ENCODE measurements at places on chromosomes 11 and 22. TPM values are rescaled to one million over a fixed set of nuclear protein-coding genes. Genes with fewer than 3 reads are reported as not detected.

The HINFP gene
- total RNA-seq: 27.2 TPM

The GRIA4 gene
- total RNA-seq: not detected

GRCh38 chr11:131750152-131750551 is 379.7 kb downstream of the NTM start:
- no peaks in the 10 kb centered on the region for H3K4me1 ChIP-seq
- no peak overlapping the region for H3K27ac ChIP-seq
- no peak for DNase-seq
- H3K36me3 ChIP-seq: no peaks in the 10 kb centered on the region
- H3K4me3 ChIP-seq: no peak overlapping the region
- H3K27me3 ChIP-seq: peaks cover 10% of the 10 kb centered on the region

The LRRC56 gene
- 0.98 TPM for total RNA-seq

DNA sequence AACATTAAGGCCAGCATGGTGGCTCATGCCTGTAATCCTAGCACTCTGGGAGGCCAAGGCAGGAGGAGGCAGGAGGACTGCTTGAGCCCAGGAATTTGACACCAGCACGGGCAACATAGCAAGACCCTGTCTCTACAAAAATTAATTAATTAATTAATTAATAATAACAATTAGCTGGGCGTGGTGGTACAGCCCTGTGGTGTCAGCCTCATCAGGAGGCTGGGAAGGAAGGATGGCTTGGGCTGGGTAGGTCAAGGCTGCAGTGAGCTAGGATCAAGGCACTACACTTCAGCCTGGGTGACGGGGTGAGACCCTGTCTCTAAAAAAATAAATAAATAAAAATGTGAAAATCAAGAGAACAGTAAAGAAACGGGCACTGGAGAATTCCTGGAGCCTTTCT is 1.4 kb downstream of the ARFGAP3 start:
- H3K27me3 ChIP-seq: peaks cover 3% of the 10 kb centered on the region
- H3K4me1 ChIP-seq: peaks cover 9% of the 10 kb centered on the region
- H3K4me3 ChIP-seq: peak overlapping the region; percentile 83

DNA sequence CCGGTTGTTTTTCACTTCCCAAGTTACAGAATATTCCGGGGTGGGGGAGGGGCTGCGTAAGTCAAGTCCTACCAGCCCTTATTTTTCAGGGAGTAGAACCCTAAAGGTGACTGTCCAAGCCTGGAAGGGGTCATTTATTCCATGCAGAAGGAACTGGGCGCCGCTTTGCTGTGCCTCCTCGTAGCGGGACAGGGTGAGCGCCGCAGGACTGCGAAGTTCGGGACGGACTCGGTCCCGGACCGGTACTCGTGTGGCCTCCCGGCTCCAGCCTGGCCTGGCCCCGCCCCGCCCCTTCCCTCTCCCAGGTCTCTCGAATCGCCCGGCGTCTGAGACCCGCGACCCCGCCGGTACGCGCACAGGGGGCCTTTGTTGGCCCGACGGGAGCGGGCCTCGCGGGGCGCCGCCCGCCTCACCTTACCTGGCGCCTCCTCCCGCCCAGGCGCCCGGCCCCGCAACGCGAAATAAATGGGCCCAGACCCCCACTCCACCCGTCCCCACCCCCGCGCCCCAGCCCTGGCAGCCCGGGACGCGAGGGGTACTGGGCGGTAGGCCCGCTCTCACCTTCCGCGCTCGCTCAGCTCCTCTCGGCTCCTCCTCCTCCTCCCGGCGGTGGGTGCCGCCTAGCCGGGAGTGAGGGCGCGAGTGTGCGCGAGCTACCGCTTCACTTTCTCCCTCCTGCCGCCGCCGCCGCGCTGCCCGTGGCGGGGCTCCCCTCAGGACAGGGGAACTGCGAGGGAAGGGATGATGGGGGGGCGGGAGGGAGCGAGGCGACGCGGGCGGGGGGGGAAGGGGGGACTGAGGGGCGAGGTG is 698 bp downstream of the PAK1 start:
- peak; percentile 70 for DNase-seq
- H3K4me3 ChIP-seq: peak overlapping the region; percentile 75
- peaks cover 15% of the 10 kb centered on the region for H3K27me3 ChIP-seq
- no peaks in the 10 kb centered on the region for H3K36me3 ChIP-seq
- peaks cover 4% of the 10 kb centered on the region for H3K4me1 ChIP-seq
- H3K27ac ChIP-seq: peak overlapping the region; percentile 73

The RASSF7 gene
- total RNA-seq: 16.8 TPM

The INSC gene
- 0.69 TPM for total RNA-seq

The OR52E6 gene
- total RNA-seq: not detected

DNA sequence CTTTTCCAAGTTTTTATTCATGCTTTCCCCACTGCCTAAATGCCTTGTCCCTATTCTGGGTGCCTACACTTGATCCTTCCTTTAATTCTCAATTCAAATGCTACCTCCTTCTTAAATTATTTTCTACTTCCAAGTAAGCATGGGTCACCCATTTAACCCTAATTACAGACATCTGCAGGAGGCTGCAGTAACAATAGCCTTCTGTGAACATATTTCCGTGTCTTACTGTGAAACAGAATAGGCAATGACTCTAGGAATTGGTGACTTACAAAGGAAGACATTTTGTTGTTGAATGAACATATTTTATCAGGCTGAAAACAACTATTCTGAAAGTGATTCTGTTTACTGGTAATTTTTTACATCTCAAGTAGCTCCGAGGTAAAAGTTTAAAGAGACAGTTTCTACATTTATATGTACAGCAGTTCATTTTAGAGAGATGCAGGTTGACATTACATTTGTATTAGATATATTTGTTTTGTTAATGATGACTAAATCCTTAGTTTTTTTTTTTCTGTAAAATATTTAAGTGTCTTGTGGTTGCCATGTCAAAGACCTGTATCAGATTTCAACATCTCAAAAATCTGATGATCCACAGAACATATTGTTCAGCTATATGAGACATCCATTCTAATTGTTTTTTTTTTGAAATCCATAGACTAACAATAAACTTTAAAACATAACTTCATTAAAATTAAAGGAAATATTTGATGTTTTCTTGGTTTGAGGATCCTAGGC is 316.8 kb downstream of the CASP12 start:
- no peak overlapping the region for H3K27ac ChIP-seq
- H3K36me3 ChIP-seq: no peaks in the 10 kb centered on the region
- DNase-seq: no peak

The MAP6 gene
- total RNA-seq: not detected

DNA sequence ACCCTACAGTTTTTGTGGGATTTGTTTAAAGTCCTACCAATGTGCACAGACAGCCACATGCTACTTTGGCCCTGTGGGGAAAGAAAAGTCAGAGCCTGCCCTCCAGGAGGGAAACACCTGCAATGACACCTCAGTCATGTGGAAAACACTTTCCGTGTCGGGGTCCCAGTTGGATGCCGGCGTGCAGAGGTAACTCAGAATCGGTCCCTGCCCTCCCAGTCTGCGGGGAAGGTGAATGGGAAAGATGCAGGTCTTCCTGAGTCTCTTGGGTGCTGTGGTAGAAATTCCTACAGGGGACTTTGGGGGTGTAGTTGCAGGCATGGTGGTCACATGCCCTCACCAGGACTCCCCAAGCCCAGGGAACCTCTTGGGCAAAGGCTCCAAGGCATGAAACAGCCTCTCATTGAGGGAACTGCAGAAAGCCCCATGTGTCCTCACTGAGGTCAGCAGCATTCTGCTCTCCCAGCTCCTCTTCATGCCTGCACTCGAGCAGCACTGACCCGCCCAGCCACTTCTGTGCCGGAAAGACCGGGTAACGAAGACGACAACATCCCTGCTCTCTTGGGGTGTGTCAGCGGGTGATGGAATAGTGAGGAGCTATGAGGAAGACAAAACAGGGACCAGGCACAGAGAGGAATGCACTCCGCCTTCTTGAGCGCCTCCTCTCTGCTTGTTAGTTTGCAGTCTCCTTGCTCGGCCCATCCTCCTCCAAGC is 4.7 kb downstream of the RIBC2 start:
- H3K36me3 ChIP-seq: peaks cover 11% of the 10 kb centered on the region
- H3K27me3 ChIP-seq: peaks cover 6% of the 10 kb centered on the region
- no peak overlapping the region for H3K4me3 ChIP-seq
- H3K27ac ChIP-seq: no peak overlapping the region
- H3K4me1 ChIP-seq: peaks cover 7% of the 10 kb centered on the region

The OR52I1 gene
- total RNA-seq: not detected

- H3K36me3 ChIP-seq: peaks cover 32% of the 10 kb centered on the region
- peaks cover 34% of the 10 kb centered on the region for H3K4me1 ChIP-seq
- H3K4me3 ChIP-seq: peak overlapping the region; percentile 93
- H3K27me3 ChIP-seq: no peaks in the 10 kb centered on the region
- peak; percentile 96 for DNase-seq
Observed at GRCh38 chr22:49962012-49962750, 1.6 kb downstream of the PIM3 start.

GRCh38 chr22:49103314-49104059 is 724.2 kb downstream of the BRD1 start:
- H3K36me3 ChIP-seq: no peaks in the 10 kb centered on the region
- H3K4me3 ChIP-seq: no peak overlapping the region
- H3K4me1 ChIP-seq: no peaks in the 10 kb centered on the region
- no peak overlapping the region for H3K27ac ChIP-seq
- no peak for DNase-seq

GRCh38 chr22:43011079-43011478 is 3.9 kb downstream of the PACSIN2 start:
- no peaks in the 10 kb centered on the region for H3K27me3 ChIP-seq
- H3K36me3 ChIP-seq: no peaks in the 10 kb centered on the region
- DNase-seq: no peak
- no peak overlapping the region for H3K27ac ChIP-seq
- H3K4me3 ChIP-seq: no peak overlapping the region

DNA sequence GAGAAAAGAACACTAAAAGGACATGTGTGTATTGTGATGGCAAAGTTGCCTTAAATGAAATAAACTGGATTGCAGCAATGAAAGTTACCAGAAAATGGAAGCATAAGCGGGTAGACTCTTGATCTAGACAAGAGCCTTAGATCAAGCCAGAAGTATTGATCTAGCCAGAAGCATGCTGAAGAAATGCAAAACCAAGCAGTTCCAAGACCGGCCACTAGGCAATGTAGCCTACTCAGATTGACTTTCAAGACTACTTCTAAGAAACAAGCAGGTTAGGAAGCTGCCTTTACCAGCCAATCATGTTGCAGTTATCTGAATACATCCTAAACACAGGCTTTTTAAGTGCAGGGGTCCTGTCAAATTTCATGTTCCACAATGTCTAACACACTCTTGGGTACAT is 54.6 kb downstream of the KCNA4 start:
- H3K4me3 ChIP-seq: no peak overlapping the region
- H3K36me3 ChIP-seq: no peaks in the 10 kb centered on the region
- peak; percentile 17 for DNase-seq
- H3K4me1 ChIP-seq: no peaks in the 10 kb centered on the region

The SULT4A1 gene
- 0.14 TPM for total RNA-seq

Data from activated CD4-positive, alpha-beta T cell treated with anti-CD3 and anti-CD28 coated beads for 36 hours (primary cell).